Osteoblast (primary cell): ENCODE measurements at places on chromosomes 3 and 15.
A peak's percentile ranks its signal among the peaks of the same experiment; 100 is the strongest.

DNA sequence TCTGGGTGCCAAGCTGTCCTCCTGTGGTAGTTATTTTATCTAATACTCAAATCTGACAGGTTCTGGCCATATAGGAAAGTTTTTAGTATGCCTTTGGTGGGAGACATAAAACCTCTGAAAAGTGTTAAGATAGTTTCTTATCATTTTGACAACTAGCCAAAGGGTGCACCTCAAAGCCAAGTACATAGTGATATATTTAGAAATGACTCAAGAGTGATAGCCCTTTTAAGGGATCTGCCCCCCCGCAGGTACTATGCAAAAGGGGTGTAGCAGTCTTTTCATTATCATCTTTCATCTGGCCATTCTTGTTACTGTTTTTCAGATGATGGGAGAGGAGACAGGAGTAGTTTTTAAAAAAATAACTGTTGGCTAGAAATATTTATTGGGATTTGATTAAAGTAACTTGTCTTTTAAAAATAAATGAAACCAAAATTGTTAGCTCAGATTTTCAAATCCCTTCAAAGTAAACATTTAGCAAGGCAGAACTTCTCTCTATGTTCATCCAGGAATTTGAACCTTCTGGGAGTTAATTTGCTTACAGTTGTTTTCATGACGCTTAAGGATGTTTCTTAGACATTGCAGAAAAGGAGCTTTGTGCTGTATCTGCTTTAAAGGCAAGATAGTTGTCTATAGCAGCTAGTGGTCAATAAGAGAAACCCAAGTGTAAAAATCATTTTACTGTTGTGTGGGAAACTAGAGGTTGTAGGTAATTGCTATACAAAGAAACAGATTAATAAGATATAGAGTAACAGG is 5.1 kb downstream of the PHLDB2 start:
- peak; percentile 63 for DNase-seq

- no peak for DNase-seq
Observed at GRCh38 chr3:186951640-186952552, 21.6 kb downstream of the ST6GAL1 start.

GRCh38 chr3:40719660-40720287 is 195.0 kb downstream of the ZNF621 start:
- DNase-seq, result no peak

DNA sequence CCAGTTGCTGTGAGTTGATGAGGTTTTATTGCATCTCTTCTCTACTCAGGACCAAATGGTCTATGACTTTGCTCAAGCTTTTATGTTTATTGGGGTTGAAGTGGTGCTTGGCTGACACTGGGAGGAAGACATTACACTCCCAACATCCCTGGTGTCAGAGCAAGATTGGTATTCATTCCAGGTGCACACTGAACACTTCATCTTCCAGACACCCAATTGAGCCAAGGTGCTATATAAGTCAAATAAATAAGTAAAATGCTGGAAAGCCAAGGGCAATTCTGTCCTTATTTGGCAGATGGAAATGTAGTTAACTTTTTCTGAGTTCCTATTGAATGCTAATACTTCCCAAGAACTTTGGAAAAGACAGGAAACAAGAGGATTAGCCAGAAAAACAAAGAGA is 53.2 kb upstream of the CDV3 start:
- DNase-seq, result no peak

DNA sequence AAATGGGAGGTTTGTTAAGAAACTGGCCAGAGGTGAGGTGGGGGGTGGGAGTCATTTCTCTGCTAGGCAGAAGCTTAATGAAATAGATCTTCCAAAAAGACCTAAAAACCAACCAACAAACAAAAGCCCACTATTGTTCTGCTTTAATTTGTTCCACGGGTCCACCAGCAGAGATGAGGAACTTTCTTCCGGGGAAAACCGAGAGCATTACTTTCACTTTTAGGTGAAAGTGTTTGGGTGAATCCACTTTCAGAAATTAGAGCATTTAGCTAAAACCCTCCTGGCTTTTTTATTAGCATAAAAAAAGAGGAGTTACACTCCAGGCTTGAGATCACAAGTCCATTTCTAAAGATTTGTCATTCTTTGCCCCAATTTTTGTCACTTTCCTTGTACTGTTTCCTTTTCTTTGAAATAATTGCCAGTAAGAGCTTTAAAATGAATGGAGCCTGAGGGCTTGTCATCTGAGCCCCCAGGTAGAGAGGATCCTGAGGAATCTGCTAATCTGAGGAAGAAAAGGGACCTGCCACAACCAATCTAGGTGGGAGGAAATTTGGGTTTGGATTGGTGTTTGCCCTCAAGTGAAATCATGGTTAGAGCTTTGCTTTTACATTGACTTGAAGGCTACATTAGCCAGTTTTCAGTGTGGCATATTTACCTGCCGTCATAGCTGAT is 667.6 kb downstream of the NAALADL2 start:
- no peak for DNase-seq

- DNase-seq, result peak; percentile 79
Observed at GRCh38 chr3:57100046-57100695, 39.7 kb downstream of the SPATA12 start.
